ENCODE measurements at places on chromosomes 6 and 20. TPM values are rescaled to one million over a fixed set of nuclear protein-coding genes. Genes with fewer than 3 reads are reported as not detected.

The ZNF831 gene
- total RNA-seq, result 0.07 TPM

The DLK2 gene
- total RNA-seq, result not detected

The TOMM6 gene
- 158 TPM for total RNA-seq

The KIF13A gene
- 70.4 TPM for total RNA-seq

The NFYA gene
- 14.0 TPM for total RNA-seq

The COL20A1 gene
- not detected for total RNA-seq

The CABLES2 gene
- total RNA-seq, result 3.8 TPM

The CST7 gene
- total RNA-seq, result 0.50 TPM

The KIZ gene
- total RNA-seq, result 23.5 TPM

The SLC35F1 gene
- not detected for total RNA-seq

The PRSS16 gene
- not detected for total RNA-seq

DNA sequence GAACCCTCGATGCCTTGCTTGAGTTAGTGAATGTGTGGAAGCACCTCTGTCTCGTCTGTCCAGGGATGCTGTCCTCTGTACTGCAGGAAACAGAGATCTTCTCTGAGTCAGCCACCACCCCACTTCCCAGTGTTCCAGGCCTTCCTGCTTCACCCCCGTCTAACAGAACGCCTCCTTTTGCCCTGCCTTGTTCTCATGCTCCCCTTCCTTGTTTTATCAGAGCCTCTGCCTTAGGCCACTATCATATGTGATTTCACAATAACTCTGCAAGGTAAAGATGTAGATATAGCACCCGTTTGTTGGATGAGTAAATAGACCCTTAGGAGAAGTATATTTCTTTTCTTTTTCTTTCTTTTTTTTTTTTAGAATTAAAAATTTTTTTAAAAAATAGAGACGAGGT is 106.7 kb upstream of the CLDN20 start:
- no peak for DNase-seq

- no peak for DNase-seq
Observed at GRCh38 chr6:39428816-39429215, 106.3 kb upstream of the KCNK16 start.

DNA sequence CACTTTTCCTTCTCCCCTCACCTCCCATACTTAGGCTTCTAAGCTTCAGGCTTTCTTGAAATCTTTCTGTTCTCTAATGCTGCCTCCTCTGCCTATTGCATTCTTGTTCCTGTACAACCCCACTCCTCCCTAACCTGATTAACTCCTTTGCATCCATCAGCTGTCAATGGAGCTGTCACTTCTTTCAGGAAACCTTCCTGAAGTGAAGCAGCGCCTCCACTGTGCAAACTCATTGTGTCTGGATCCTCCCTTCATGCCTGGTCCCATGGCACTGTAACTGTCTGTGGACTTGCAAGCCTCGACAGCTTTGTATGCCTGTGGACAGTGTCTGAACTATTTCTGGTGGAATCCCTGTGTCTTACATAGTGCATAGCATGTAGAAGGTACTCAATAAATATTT is 185.0 kb downstream of the HS3ST5 start:
- DNase-seq, result no peak

- DNase-seq, result no peak
Observed at GRCh38 chr6:134247231-134247833, 70.6 kb downstream of the SGK1 start.

GRCh38 chr6:98920904-98921431 is 26.8 kb downstream of the FBXL4 start:
- no peak for DNase-seq

- peak; percentile 39 for DNase-seq
Observed at GRCh38 chr6:131062241-131063027, 611 bp downstream of the EPB41L2 start.

- no peak for DNase-seq
Observed at GRCh38 chr6:142728364-142728763, 216.6 kb downstream of the HIVEP2 start.

- no peak for DNase-seq
Observed at GRCh38 chr6:14647357-14647756, 529.8 kb downstream of the CD83 start.

GRCh38 chr6:159720708-159721107 is 6.6 kb upstream of the WTAP start:
- DNase-seq, result no peak

GRCh38 chr20:9066191-9066590 is 2.7 kb upstream of the PLCB4 start:
- DNase-seq, result no peak

DNA sequence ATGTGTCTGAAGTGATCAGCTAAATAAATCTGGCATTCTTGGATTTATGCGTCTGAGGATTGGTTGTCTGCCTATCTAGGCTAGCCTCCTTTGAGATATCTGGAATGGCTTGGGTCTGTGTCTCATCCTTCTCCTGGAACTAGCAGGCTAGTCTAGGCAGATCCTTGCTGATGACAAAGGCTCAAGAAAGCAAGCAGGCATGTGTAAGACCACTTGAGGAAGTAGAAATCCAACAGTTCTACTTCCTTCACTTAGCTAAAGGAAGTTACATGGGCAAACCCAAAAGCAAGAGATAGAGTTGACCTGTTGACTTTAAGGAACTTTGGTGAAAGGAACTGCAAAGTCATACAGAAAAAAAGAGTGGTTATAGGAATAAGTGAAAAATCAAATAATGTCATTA is 672.6 kb downstream of the MAFB start:
- DNase-seq, result no peak

- no peak for DNase-seq
Observed at GRCh38 chr20:33251496-33251895, 15.7 kb downstream of the BPIFA1 start.

DNA sequence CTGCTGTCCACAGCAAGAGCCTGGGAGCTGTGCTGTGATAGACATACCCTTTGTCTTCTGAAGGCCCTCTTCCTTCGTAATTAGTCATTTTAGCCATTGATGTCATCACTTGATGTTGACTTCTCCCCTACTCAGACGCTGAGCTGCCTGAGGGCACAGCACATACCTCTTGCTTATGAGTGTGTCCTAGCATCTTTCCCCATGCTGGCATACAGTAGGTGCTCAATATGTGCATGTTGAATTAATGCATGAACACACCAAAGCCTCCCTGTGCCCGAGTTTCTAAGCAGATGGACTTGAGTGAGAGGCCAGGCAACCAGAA is 35.8 kb upstream of the FAM83D start:
- DNase-seq, result no peak

DNA sequence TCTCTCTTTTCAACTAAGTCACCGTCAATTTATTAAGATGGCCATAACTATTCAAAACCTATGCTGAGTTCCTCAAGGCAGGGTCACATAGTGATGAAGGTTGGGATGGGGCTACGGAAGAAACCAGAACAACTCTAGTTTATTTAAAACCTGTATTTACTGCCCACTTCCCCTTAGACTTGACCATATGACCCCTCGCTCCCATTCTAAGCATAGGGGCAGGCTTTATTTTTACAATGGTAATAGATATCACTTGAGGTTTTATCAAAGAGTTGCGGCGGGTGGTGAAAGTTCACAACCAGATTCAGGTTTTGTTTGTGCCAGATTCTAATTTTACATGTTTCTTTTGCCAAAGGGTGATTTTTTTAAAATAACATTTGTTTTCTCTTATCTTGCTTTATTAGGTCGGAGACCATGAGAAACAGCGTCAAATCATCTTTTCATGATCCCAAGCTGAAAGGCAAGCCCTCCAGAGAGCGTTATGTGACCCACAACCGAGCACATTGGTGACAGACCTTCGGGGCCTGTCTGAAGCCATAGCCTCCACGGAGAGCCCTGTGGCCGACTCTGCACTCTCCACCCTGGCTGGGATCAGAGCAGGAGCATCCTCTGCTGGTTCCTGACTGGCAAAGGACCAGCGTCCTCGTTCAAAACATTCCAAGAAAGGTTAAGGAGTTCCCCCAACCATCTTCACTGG is 5.5 kb downstream of the EDN1 start:
- DNase-seq, result no peak

- no peak for DNase-seq
Observed at GRCh38 chr6:53048431-53049195, 16.6 kb upstream of the FBXO9 start.

GRCh38 chr6:157284738-157285421 is 38.4 kb downstream of the TMEM242 start:
- DNase-seq, result no peak

- no peak for DNase-seq
Observed at GRCh38 chr20:24970030-24970553, 21.0 kb downstream of the CST7 start.
